ENCODE measurements at places on chromosomes 16 and 17. TPM values are rescaled to one million over a fixed set of nuclear protein-coding genes. Genes with fewer than 3 reads are reported as not detected.

The RAB34 gene
- total RNA-seq = 27.0 TPM

The DYNLL2 gene
- total RNA-seq = 12.0 TPM

The SULT1A2 gene
- total RNA-seq = 1.6 TPM

The PPY gene
- total RNA-seq = not detected

The NUFIP2 gene
- 99.6 TPM for total RNA-seq

The ODAD4 gene
- total RNA-seq = not detected

The ABCC6 gene
- 0.63 TPM for total RNA-seq

The EIF5A gene
- 340 TPM for total RNA-seq

The CDT1 gene
- total RNA-seq = 0.42 TPM

The PROCA1 gene
- 0.94 TPM for total RNA-seq

The GDPD3 gene
- total RNA-seq = 0.31 TPM

The CLEC18B gene
- total RNA-seq = not detected

The SLC46A1 gene
- total RNA-seq = 0.42 TPM

The CLEC3A gene
- not detected for total RNA-seq

The SLC16A11 gene
- 0.63 TPM for total RNA-seq

The MFAP4 gene
- not detected for total RNA-seq

All from mononuclear cell (primary cell).